ENCODE measurements at places on chromosomes 12 and 14.

DNA sequence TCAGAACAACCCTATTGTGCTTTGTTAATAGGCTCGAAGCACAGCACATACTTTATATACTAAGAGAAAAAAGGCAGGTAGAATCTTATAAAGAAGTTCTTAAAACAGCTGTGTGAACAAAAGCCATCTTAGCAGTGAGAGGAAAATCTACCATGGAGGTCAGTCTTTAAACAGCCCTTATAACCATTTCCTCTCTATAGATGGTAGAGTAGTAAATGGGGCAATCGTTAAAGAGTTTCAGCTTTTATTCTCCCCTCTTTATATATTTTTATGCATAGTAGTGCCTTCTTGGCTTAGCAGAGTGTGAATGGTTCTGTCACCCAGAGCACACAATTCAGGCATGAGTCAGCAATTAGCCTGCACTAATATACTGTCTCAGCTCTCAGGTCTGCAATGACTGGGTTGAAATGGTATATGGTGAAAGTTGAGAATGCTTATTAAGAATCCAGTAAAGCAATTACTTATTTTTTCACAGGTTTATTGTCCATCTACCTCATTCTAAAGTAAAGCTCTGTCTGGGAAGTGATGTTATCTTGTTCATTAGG lies 305.0 kb downstream of the NELL2 start:
- DNase-seq: no peak

DNA sequence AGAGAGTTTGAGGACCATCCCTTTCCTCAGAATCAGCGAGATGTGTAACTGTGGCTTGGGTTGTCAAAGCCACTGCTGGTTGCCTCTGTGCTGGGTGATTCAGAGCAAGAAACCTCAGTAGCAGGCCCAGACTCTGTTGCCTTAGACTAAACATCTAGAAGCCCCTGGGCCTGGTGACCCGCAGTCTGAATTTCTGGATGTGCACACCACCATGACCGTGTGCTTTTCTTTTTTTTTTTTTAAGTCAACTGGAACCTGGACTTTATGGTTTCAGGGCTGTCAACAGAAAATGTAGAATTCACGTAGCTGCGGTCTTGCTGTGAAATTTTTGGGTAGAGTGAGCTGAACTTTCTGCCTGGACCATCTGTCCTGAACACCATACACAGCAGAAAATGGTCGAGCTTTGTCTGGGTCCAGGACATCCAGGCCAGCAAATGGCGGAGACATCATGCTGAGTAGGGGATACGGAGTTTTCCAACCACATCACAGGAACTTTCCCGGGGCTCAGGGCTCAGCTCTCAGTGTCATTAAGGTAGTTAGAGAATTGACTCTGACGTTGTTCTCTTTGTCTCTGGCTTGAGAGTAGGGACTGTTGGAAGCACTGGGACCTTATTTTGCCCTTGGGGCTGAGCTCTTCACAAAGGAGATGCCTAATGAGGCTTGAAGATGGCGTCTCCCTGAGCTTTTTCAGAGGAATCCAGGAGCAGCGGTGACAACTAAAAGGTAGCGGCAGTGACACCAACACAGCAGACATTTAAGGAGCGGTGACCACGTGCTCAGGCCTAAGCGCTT lies 23.0 kb upstream of the BATF start:
- no peak for DNase-seq

DNA sequence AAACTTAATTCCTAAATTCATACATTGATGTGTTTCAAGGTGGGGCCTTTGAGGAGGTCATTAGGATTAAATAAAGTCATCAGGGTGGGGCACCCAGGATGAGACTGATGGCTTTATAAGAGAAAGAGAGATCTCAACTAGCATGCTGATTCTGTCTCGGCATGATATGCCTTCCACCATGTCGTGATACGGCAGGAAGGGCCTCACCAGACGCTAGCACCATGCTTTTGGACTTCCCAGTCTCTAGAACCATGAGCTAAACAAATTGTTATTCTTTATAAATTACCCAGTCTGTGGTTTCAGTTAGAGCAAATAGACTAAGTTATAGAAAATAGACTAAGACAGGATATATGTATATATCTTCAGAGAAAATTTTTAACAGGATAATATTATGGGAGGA lies 759.6 kb downstream of the MED13L start:
- no peak for DNase-seq

GRCh38 chr12:91980389-91980821 lies 165.2 kb downstream of the BTG1 start:
- no peak for DNase-seq

GRCh38 chr12:14845350-14845750 lies 2.0 kb upstream of the ART4 start:
- peak; percentile 65 for DNase-seq

DNA sequence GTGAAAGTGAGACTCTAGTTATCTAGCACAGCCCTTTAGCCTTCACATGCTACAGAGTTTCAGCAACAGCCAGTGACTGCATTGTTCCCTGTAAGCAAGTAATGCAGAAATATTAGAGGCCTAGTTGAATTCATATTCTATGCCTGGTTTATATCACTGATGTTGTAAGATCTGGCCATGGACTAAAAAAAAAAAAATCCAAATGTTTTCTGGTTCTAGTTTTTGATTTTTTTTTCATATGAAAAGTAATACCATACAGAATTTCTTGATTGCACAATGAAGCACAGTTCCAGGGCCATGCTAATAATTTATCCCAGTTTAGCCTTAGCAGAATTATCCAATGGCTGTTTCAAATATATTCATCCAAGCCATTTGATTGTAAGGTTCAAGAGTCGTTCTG lies 341.5 kb upstream of the DDHD1 start:
- DNase-seq: no peak

DNA sequence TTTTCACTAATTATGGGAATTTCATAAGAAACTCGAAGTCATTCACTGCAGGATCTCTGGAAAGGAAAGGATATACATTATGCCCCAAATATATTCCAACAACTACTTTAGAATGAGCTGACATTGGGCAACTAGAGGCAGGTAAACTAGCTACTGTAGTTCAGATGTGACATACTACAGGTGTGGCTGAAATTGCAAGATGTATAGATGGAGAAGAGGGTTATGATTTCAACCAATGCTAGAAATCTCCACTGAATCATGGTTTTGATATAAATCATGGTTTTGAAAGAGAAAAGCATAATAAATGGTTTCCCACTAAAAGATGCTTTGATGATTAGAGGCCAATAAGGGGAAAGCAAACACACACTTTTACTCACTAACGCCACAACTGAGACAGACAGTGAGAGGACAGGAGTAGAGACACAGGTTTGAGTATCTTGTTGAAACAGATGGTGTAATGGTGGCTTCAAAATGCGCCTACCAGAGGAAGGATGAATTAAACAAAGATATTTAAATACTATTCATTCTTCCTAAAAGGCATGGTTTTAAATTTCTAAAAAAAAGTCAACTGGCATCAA lies 296.1 kb upstream of the DIO2 start:
- DNase-seq: no peak

Data from D341Med (cell line).